Kasumi-1 (cell line): ENCODE measurements at places on chromosomes 12 and 14.

GRCh38 chr14:34050606-34051005 lies 99.7 kb upstream of the EGLN3 start:
- DNase-seq, result no peak

- DNase-seq, result peak; percentile 19
Observed at GRCh38 chr14:28142400-28143015, 624.1 kb upstream of the FOXG1 start.

DNA sequence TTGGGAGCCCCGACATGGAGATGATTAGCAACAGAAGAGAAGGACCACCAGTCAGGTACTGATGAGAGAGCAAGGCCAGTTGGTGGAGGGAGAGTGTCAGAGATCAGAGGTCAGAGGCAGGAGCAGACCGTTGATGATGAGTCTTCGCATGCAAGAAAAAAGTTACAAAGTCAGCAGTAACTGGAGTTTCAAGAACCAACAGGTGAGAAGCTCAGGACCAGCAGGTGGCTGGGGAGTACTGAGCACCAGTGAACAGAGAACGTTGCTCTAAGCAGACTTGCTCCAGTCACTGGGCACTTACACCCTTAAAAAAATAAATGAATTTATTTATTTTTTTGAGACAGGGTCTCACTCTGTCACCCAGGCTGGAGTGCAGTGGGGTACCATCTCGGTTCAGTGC lies 44.5 kb upstream of the KCNA1 start:
- DNase-seq, result no peak

GRCh38 chr12:124964836-124965462 lies 24.0 kb downstream of the DHX37 start:
- no peak for DNase-seq

- DNase-seq, result no peak
Observed at GRCh38 chr12:4133029-4133428, 140.5 kb upstream of the CCND2 start.

DNA sequence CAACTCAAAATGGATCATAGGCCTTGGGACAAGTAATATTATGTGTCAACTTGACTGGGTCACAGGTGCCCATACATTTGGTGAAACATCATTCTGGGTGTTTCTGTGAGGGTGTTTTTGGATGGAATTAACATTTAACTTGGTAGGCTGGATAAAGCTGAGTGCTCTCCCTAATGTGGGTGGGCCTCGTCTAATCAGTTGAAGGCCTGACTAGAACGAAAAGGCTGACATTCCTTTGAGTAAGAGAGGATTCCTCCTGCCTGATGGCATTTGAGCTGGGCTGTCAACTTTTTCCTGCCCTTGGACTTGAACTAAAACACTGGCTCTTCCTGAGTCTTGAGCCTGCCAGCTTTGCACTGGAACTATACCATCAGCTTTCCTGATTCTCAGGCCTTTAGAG lies 93.4 kb upstream of the ESRRB start:
- no peak for DNase-seq

GRCh38 chr12:28966046-28966780 lies 182.9 kb upstream of the FAR2 start:
- DNase-seq, result no peak

- no peak for DNase-seq
Observed at GRCh38 chr12:119631930-119632678, 35.8 kb upstream of the PRKAB1 start.

DNA sequence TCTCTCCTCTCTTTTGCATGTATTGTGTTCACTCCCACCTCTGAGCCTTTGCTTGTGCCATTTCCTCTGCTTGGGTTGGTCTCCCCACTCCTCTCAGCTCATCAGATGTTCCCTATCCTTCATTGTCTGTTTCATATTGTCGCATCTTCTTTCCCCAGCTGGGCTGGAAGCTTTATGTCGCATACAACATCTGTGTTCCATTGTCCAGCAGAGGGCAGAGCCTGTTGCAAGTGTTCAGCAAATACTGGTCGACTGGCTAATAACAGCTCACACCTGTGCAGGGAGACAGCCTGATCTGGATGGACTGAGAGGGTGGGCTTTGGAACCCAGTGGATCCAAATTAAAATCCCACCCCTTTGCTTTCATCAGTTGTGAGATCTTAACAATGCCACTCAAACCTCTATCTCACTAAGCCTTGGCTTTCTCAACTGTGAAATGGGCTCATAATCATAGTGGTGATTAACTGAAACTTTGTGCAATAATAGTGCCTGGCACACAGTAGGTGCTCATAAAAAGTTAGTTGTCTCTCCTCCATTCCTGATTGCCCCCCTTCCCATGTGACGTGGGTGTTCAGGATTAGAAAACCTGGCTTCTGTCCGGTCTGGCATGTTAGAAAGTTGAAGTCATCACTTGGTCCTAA lies 75.8 kb downstream of the RIN3 start:
- peak; percentile 16 for DNase-seq

GRCh38 chr14:20512177-20512905 lies 7.0 kb downstream of the RNASE10 start:
- no peak for DNase-seq

DNA sequence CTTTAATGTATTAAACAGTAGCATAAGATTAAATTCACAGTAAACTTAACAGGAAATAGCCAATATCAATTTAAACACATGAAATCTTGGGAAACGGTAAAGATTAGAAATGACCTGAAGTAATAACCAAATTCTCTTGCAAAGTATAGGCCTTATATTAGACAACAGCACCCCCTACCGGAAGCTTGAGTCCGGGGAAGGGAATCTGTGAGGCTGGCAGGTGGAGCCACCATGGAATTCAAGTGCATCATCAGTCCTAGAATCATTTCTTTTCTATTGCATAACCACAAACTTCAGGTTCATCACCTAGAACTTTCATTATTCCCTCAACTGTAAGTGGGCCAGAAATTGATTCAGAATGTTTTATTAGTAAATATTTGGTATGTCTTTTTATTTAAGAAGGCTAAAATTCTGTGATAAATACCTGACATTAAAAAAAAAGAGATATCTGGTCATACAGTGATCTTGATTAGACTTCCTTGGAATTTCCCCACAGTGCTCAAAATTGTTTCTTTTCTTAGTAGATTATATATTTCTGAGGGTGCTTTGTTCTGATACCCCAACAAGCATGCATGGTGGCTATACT lies 48.6 kb downstream of the AP5M1 start:
- DNase-seq, result peak; percentile 74

DNA sequence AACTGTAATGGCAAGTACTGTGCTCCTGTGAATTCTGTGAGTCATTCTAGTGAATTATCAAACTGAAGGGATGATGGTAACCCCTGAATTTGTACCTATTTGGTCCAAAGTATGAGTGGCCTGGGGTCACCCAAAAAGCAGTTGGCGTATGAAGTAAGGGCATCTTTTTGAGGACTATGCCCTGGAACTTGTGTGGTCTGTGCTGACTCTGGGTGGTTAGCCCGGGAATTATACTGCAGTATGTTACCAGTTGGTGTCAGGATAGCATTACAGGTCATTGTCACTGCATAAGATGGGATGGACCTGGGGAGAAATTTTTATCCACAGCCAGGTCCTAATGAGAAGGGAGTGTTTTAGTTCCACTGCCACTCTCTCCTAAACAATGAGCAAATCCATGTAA lies 174.7 kb downstream of the SSPN start:
- no peak for DNase-seq

GRCh38 chr14:67416810-67417209 lies 4.8 kb upstream of the PLEK2 start:
- no peak for DNase-seq

- no peak for DNase-seq
Observed at GRCh38 chr14:87013583-87013982, 979.4 kb downstream of the GALC start.

- DNase-seq, result no peak
Observed at GRCh38 chr12:1739368-1739767, 48.5 kb downstream of the ADIPOR2 start.

DNA sequence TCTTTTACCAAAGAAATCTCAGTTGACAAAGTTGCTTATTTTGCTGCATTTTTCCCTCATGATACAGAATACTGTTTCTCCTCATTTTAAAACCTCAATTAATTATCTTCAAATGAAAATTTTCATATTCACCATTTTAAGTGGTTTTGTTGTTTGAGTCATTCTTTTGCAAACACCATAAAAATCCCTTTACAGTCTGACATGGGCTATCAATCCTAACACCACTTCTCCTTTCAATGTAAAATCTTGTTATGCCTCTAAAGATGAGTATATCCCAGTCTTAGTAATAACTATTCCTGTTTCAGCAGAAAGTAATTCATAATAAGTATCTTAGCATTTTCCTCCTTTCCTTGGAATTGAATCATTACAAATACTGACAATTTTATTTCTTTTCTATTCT lies 192.2 kb downstream of the SYT1 start:
- no peak for DNase-seq

GRCh38 chr14:92635896-92636295 lies 112.5 kb downstream of the LGMN start:
- DNase-seq, result no peak

- peak; percentile 24 for DNase-seq
Observed at GRCh38 chr14:67514650-67515385, 18.3 kb upstream of the PLEKHH1 start.

DNA sequence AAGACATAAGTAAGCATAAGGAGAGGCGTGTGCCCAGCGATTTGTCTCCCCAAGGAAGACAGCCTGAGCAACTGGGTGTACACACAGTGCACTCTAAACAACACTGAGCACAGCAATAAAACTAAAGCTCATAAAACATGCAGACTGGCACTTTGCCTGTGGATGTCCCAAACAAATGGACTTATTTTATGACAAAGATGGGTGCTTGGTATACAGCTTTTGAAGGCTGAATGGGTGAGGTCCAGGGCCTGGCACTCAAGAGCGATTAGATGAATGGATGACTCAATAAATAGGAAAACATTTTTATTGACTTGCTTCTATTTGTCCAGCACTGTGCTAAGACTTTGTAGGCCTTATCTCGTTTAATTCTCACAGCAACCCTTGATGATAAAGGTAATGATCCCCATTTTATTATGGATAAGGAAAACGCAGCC lies 28.5 kb downstream of the LGMN start:
- no peak for DNase-seq

GRCh38 chr12:126910570-126910969 lies 1356.4 kb upstream of the TMEM132C start:
- no peak for DNase-seq

DNA sequence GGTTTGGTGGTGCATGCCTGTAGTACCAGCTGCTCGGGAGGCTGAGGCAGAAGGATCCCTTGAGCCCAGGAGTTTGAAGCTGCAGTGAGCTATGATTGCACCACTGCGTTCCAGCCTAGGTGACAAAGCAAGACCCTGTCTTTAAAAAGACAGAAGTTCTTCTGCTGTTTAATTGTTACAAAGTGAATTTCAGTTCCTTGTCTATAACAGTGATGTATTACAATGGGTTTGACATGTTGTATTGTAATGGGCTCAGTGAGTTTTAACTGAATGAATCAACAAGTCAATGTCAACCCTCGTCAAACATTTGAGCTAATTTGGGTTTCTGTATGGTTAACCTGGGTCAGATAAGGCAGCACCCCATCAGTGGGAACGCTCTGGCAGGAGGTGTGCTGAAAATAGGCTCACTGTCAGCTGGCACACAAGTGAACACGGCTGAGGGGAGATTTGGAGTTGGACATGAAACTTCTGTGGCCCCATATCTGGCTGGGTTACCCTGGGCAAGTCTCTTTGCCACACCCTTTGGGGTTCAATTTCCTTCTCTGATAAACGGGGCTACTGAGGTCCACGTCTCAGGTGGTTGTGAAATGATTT lies 14.0 kb upstream of the TRPV4 start:
- no peak for DNase-seq

GRCh38 chr12:24494401-24494800 lies 454.5 kb downstream of the BCAT1 start:
- DNase-seq, result no peak

- no peak for DNase-seq
Observed at GRCh38 chr12:81159856-81160255, 82.0 kb downstream of the ACSS3 start.

DNA sequence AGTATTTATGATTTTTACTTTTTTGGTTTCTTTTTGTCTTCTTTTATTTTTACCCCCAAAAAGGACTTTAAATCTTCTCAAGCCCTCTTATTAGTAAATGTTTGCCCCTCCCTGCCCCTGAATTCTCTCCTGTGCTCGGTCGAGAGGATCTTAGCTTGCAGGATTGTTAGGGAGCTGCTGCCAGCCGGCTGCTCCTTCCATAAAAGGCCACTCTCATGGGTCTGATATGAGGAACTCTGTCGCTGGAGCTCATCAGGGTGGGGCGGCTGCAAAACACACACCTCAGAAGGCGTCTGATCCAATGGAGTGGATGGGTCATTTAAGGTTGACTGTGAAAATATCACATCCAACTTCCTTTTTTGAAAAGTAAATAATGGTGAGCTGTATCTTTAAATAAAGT lies 8.5 kb downstream of the LTBR start:
- DNase-seq, result no peak

DNA sequence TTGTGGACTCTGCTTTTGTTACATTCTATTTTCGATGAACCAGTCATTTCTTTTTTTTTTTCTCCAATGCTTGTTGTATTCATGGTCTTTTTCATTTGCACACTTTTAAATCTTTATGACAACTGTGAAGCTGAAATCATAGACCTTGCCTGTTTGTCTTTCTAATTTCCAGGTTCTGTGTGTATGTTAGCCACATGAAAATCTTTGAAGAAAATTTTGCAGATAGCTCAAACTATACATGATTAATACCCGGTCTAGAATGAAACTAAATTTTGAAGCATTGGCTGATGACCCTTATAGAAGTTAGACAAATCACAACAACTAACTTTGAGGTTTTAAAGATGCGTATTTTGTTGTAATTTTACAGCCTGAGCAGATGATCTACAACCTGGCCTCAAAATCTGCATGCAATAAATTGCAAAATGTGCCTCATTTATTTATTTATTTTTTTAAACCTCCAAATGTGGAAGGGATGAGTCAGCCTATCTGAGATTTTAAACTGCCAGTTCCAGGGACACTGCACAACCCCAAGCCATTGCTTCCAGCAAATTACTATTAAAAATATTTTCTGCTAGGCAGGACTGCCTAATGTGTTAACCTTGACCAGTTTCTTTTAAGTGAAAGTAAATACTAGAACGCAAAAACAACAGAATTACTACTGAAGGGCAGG lies 96.3 kb upstream of the NAV3 start:
- no peak for DNase-seq

- no peak for DNase-seq
Observed at GRCh38 chr12:12384571-12385340, 27.9 kb downstream of the BORCS5 start.

GRCh38 chr12:117155278-117156060 lies 34.8 kb downstream of the FBXO21 start:
- peak; percentile 17 for DNase-seq

DNA sequence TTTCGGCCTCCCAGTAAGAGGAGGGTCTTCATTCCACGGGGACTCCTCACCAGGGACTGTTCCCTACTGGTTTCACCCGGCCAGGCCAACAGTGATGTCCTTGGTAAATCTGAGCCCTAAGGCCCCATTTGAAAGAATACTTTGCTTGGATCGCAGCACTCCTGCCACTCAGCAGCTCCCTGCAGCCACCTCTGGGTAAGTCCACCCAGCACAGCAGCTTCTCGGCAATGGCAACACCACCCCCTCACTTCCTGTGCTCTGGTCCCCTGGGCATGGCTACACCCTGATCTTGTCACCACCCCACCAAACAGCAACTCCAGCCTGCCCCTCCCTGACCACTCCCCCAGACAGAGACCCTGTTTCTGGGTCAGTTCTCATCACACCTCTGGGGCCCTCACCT lies 100.3 kb downstream of the SETD3 start:
- DNase-seq, result no peak
